ENCODE measurements at places on chromosomes 6 and 20.

DNA sequence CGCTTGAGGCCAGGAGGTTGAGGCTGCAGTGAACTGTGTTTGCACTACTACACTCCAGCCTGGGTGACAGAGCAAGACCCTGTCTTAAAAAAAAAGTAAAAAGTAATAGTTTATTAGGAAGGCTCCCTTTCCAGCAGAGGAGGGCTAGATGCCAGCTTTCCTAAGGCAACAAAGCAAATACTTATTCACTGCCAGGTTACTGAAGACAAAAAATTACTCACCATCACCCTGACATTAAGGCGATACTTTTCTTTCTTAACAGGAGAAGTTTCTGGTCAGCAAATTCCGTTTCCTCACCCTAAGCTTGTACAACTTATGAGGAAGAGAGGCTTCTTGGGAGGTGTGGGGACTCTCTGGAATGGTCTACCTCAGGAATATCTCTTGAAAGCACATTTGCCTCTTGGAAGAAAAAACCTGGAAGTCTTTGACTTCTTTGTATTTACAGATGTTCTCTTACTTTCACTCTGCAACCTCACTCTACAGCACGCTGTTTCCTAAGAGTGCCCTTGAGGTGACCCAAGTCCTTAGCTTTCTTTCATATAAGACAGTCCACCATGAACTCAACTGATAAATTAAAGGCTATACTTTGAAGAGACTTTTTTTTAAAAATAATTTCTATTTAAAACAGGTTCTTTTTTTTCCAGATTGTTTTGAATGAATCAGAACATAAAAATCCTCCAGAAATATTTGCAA, 52.9 kb upstream of the TRAF3IP2 start:
- no peak for DNase-seq

DNA sequence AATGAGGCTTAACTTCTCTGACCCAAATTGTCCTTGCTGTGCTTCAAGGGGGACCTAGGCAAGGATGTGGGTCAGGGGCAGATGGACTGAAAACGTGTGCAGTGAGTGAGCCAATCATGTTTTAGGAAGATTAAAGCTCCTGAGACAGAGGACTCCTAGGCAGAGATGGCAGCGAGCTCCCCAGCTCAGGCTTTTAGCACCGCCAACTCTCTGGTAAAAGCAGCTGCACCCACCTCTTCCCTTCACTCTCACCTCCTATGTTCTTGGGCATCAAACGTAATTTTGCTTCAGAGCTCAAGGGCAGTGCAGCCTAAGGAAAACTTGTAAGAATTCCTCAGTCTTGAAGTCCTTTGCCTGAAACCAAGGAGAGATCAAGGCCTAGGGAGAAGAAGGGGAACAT, 10.3 kb downstream of the RPP21 start:
- no peak for DNase-seq

DNA sequence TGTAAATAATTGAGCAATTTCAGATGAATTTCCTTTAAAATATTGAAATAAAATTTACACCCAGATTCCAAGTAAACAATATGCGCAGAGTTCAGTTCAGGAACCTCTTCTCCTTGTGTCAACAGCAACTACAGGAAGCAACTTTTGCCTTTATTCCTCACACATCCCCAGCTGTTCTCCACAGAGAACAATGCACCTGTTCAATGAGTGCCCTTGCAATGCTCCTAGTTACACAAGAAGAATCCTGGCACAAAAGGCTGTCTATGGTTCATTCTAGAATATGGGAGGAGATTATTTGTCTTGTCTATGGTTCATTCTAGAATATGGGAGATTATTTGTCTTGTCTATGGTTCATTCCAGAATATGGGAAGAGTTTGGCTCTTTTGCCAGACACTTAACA, 454.9 kb downstream of the BTBD3 start:
- DNase-seq, result no peak

GRCh38 chr6:3139090-3139903, 18.0 kb downstream of the TUBB2A start:
- DNase-seq, result no peak

DNA sequence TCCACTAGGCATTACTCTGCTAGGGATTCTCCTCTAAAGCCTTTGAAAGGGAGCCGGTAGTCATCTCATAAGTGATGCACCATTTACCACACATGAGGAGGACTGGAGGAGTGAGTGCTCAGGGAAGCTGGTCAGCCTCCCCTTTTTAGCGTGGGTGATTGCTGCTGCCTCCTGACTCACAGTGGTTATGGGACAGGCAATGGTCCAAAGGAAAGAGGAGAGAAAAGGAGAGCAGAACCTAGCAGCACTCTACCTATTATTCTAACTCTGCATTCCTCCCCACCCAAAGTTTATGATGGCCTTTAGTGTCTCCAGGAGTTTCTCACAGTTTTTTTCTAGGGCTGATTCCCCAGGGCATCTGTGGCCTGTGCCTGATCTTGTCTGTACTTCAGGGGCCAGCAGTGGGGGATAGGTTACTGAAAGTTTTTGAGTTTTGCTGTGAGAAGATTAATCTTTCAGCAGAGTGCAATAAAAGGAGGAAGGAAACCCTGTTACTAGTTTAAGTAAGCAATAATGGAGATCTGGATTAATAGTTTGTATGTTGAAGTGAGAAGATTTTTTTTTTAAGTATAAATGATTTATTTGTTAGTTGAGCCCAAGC, 36.4 kb upstream of the GCLC start:
- no peak for DNase-seq

DNA sequence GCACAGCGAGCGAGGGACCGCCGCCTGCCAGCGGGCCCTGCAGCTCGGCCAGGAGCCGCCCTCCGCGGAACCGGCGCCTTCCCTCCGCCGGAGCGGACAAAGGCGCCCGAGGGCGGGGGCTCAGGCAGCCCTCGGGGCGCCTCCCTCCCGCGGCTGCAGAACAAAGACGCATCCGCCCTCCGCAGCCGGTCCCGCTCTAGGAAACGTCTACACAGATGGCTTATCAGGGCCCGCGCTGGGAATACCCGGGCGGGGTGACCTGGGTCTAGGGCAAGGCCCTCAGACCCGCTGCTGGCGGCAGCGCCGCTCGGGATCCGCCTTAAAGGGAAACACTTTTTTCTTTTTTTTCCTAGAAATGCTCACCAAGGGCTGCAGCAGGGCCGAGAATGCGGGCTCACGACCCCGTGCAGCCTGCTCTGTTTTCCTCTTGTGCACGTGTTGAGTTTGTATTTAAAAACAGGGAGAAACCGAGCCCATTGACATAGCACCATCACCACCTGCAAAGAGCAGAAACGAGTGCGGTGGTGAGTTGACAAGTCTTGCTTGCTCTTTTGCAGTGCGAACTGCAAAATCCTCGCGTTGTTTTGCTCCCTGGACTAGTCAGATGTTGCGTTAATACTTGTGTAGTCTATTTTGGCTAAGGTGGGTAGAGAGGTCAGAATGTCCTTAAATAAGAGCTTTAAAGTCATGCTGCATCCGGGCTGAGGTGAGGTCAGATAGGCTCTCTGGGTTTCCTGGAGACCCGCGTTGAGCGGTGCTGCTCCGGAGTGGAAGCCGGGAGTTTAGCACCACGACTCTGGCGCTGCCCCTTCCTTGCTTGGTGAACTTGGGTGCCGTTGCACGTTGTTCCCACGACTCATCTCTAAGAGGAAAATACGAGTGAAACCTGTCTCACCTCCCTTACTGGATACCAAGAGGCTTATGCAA, 1.1 kb upstream of the RPS6KA2 start:
- DNase-seq, result peak; percentile 17
